ENCODE measurements at places on chromosomes 12 and 14.

DNA sequence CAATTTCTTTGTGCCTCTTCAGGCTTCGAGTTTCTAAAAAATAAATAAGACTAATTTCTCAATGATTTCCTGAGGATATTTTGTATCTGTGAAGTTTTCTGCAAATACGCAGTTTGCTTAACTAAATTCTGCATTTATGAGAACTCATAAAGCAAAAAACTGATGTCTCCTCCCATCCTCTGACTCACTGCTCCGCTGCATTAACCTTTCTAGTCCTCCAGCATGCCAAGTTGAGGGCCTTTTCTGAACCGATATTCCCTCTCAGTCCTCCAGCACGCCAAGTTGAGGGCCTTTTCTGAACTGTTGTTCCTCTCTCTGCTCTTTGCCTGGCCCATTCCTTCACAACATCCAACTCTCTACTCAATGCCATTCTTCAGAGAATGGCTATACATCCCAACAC is 3.2 kb downstream of the IPO8 start:
- no peak for DNase-seq

- no peak for DNase-seq
Measured at GRCh38 chr12:39144613-39145061, 239.2 kb upstream of the CPNE8 start.

- DNase-seq = no peak
Measured at GRCh38 chr12:100953677-100954076, 159.1 kb downstream of the ANO4 start.

GRCh38 chr12:6039894-6040601 is 84.4 kb downstream of the VWF start:
- no peak for DNase-seq

GRCh38 chr12:48814262-48815125 is 3.8 kb upstream of the CACNB3 start:
- no peak for DNase-seq

- DNase-seq = no peak
Measured at GRCh38 chr12:31011746-31012566, 61.7 kb upstream of the DDX11 start.

GRCh38 chr12:127925971-127926370 is 341.0 kb upstream of the TMEM132C start:
- no peak for DNase-seq

GRCh38 chr12:94633401-94633800 is 17.0 kb downstream of the TMCC3 start:
- no peak for DNase-seq

DNA sequence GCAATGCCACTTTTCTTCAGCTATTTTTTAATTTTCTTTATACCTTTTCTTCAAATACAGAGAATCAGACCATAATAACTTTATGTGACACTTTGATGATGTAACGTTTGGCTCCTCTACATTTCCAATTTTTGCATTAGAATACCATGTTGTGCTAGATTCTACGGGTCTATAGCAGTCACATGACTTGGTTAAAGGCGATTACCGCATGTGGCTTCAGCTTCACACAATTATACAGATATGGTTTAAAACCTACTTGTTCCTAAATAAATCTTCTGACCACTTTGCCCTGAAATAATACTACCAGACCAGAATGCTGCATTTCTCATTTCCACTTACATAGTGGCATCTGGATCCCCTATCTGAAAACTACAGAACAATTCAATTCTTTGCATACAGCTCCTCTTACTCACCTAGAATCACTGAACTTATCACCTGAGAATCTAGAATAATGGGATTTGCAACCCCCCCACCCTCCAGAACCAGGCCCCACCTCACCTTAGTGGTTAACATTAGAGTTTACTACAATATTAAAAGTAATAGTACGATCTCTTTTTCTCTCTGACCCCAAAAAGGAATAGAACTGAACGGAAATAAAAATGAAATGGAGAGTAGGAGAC is 1.3 kb downstream of the MAX start:
- DNase-seq = no peak

GRCh38 chr14:31561155-31561846 is at the start of gene NUBPL:
Gene NUBPL (plus strand): TSS chr14:31561404. CDS start chr14:31561440, 36 bp downstream.
- DNase-seq = no peak

DNA sequence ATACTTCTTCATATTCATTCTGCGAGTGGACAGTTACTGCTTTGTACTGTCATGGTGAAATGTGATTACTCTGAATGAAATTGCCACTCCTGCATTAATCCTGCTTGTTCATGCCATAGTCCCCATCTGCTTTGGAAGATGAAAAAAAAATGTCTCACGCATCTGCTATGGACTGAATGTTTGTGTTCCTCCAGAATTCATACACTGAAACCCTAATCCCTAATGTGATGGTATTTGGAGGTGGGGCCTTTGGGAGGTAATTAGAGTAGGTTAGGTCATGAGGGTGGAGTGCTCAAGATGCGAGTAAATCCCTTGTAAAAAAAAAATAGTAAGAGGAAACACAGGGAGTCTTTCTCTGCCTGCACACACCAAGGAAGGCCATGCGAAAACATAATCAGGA is 427.2 kb downstream of the TMTC2 start:
- DNase-seq = no peak

DNA sequence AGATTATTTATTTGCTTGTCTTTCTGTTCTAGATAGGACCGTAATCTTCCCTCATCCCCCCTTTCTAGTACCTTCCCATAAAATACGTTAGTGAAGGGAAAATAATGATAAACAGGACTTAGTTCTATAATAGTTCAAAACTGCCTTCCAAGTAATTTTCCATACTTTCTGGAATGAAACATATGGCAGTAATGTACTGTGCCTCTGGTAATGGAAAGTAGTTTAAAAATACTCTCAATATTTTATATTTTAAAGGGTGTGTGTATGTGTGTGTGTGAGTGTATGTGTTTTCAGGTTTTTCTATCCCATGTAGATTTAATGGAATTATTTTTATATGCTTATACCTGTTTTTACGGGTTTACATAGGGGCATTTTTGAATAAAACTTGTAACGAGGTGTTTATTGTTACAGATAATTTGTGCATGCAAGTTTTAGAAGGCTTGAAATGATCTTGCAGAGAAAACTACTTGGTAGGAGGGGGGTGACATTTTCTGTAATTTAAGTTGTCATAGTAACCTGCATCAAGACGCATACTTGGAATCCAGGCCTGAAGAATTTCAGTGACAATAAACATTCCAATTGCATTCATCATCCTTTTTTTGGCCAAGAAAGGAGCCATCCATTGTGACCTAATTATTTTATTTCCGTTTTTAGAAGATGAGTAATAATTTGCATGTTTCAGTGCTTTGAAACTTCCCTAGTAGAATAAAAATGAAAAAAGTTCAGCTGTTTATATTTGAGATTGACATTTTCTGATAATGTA is 38.9 kb downstream of the RASSF8 start:
- DNase-seq = no peak

DNA sequence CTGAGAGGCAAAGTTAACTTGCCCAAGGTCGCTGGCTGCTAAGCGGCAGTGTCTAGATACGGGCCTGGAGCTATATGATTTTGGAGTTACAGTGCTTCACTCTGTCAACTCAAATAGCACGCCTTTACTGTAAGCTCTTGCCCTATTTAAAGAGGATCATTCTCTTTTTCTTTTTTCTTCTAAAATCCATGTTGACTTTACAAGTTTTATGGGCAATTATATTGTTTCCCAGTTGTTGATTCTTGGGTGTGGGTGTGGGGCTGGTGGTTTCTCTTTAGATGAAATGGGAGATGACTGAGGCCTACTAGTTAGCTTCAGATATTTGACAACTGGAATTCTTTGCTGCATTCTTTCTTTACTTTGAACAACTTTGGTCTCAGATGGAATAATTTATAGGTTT is 70.7 kb downstream of the C12orf75 start:
- DNase-seq = no peak
